ENCODE measurements at places on chromosomes 7 and 10.

DNA sequence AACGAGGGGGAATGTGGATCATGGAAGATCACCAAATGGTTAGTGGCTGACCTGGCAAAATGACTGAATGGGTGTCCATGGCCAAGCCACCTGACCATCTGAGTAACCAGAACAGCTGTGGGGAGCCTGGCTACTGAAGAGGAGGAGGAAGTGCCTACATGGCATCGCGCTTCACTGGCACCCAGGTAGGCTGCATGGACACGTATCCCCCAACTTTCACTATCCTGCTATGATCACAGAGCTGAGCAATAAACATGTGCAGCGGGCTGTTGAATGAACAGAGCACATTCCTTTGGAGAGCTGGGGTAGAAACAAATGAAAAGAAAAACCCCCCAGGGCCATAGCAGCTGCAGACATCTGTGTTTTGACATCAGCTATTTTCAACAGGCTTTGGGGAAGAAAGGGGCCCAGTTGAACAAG, 6.5 kb downstream of the AKR1B1 start:
- DNase-seq: no peak

GRCh38 chr7:142405122-142405765, 147.4 kb upstream of the PRSS58 start:
- no peak for DNase-seq

GRCh38 chr7:75808106-75808505, 5.5 kb downstream of the CCL24 start:
- no peak for DNase-seq

GRCh38 chr10:8513155-8514147, 459.0 kb downstream of the GATA3 start:
- DNase-seq: no peak

- no peak for DNase-seq
Measured at GRCh38 chr7:85462671-85463070, 275.8 kb upstream of the SEMA3D start.

GRCh38 chr7:27775782-27776181, 35.8 kb downstream of the TAX1BP1 start:
- DNase-seq: no peak

GRCh38 chr10:91528768-91529167, 104.1 kb downstream of the PPP1R3C start:
- DNase-seq: no peak

- DNase-seq: no peak
Measured at GRCh38 chr7:131861620-131862346, 305.4 kb upstream of the PODXL start.

GRCh38 chr7:41003611-41003940, 699.3 kb downstream of the INHBA start:
- no peak for DNase-seq

DNA sequence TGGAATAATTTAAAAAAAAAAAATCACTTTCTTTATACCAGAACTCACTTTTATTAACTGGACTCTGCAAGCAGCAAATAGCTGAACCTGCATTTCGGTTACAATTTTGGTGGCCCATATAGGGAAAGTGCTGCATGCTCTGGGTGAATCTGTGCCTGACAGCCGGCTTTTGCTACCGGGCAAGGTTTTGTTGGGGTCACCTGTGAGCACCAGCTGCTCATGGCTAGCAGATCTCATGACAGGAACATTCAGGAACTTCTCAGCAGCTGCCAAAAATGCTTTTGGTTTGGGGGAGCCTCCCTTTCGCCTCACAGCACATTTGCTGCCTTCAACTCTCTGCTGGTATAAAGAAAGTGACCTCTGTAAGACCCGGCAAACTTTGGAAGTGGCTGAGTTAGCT, 13.2 kb upstream of the CREB3L2 start:
- no peak for DNase-seq

DNA sequence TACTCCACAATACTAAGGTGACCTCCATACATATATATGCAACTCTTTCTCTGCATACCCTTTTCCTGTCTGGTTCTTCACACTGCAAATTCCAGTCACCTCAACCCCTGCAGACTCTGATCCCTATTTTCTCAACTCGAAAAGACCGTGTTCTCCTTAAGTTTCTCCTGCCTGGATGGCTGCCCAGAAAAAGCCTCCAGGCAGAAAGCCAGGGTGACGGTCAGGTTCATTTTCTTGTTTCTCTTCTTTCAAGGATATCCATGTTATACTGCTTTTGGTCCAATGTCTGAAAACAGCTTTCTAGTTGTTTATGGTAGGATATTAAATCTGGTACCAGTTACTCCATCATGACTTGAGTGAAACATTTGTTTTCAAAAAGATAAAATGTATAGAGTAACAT, 267.8 kb upstream of the MYO3A start:
- no peak for DNase-seq

DNA sequence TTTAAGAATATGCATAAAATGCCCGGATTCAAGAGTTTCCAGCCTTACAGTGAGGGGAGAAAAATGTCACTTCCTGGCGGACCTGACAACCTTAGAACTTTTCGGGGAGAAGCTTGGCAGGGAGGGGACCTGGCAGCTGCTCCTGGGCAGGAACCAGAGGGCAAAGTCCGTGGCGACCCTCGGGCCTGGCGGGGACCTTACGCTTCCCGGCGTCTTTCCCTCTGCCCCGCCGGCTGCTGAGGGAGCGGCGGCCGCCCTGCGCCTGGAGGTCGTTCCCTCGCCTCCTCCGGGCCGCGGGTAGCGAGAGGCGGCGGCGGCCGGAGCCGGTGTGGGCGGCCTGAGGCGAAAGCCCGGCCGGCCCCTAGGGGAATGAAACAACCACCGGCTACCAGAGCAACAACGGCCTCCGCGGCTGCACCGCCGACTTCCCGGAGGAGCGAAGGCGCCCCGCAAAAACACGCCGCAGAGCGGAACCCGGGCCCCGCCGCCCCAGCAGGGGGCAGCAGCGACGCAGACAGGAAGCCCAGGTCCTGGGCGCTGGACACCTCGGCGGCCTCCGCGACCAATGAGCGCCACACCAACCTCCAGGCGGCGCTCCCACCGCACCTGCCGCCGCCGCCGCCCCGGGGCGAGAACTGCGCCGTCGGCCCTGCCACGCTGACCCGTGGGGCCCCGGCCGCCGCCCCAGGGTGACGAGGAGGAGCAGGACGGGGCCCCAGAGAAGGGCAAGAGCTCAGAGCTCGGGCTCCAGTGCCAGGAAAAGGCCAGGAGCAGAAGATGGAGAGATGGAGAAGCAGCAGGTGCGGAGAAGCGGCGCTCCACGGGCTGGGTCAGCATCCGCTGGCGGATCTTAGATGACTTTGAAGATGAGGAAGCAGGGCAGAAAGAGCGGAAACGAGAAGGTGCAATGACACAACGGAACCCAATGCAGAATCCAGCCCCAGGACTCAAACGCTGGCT, 10.5 kb upstream of the ACSM6 start:
- DNase-seq: no peak

DNA sequence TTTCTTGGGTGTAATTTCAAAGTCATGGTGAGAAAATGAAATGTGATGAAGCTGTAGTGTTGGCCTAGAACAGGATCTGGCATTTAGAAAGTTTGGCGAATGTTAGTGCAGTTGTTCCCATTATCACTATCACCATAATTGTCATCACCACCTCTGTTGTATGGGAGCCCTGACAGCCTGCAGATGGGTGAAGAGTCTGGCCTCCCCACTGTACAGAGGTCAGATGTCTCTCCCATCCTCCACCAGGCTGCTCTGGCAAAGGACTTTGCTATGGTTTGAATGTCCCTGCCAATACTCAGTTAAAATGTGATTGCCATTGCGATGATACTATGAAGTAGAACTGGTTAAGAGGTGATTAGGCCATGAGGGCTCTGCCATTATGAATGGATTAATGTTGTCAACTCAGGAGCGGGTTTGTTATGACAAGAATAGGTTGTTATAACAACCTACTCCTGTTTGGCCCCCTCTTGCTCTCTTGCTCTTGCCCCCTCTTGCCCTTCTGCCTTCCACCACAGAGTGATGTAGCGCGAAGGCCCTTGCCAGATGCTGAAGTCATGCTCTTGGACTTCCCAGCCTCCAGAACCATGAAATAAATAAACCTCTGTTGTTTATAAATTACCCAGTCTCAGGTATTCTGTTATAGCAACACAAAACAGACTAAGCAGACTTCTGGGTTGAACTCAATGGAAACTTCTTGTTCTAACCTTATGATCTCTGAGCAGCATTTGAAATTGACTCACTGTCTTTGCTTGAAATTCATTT, 90.0 kb downstream of the GRK5 start:
- DNase-seq: no peak

GRCh38 chr7:25454562-25455041, 226.3 kb upstream of the NPVF start:
- no peak for DNase-seq

GRCh38 chr7:94913391-94913790, 6.0 kb downstream of the PPP1R9A start:
- DNase-seq: no peak

DNA sequence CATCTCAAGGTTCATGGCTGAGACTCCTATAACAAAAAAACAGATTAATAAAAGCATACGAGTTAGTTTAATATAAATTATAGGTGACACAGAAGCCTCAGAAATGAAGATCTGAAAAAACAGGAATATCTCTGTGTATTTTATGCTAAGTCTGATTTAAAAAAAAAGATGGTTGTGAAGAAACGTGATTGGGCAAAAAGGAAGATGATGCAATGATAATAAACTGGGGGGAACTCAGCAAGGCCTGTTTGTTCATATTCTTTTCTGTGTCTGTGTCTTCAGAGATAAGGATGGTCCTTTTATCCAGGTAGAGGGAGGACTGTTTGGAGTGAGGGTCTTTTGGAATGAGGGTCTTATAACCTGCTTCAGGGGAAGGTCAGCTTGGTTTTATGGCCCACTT, 25.9 kb downstream of the TAC1 start:
- DNase-seq: no peak

DNA sequence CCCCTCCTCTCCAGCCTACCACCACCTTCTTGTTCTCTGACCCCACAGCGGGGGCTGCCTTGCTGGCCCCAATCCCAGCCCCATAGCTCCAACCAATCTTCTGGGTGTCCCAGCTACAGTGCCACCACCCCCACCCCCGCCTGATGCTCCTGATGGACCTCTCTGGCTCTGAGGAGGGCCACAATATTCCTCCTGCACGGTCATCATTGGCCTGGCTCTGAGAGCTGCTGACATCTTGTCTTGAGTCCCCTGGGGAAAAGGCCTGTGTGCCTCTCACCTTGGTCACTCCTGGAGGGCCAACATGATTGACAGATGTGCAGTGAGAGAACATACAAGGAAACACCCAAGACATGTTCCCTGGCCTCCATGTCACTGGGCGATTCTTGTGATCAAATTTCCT, 7.6 kb downstream of the GDF2 start:
- no peak for DNase-seq

- DNase-seq: no peak
Measured at GRCh38 chr10:5615316-5615715, 51.1 kb downstream of the ASB13 start.

- DNase-seq: no peak
Measured at GRCh38 chr7:39300276-39300675, 265.9 kb upstream of the YAE1 start.

DNA sequence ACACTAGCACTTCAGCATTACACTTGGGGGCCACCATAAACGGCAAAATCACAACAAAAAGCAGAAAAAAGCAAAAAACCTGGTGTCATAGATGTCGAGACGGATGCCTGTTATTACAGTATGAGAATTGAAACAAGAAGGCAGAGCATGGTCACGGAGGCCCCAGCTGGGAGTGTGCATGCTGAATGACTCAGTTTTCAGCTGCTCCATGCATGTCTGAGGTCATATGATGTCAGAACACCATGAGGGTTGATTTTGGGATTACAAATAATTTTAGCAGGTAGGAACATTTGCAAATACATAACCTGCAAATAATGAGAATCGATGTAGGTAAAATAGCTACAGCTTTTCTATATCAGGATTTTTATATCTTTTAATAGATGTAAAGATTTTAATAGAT, 19.1 kb downstream of the ZMYND11 start:
- DNase-seq: no peak

DNA sequence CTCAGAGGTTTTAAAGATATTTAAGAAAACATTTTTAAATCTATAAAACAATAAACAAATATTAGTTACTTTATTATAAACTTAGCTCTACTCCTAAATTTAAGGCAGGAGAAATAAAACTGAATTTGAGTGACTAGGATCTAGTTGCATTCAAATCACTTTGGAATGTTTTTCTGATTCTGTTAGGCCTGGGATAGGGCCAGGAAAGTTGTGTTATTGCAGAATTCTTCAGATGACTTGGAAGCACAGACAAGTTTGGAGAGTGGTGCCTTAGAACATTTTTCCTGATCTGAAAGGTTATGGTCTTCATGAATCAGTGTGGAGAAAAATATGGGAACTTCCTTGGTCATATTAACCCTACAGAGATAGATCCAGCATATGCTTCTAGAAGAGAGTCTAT, 15.6 kb upstream of the SLC25A13 start:
- no peak for DNase-seq

DNA sequence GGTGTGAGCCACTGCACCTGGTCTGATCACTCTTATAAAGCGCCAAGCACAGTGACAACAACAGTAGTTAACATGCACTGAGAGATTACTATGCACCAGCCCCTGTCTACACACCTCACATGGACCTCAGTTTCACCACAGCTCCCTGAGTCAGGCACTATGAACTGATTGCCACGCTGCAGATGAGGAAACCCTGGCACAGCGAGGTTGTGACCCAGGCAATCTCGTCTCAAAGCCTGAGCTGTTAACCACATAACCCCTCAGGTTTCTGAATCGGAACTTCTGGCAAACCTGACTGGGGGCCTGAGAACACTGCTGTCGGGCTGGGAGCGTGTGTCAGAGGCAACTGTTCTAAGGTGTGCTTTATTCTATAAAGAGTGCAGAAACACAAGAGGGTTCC, 150.8 kb downstream of the RNF216 start:
- DNase-seq: no peak

- DNase-seq: no peak
Measured at GRCh38 chr7:140358412-140359051, 39.8 kb downstream of the SLC37A3 start.

GRCh38 chr10:132239126-132240031, 52.6 kb downstream of the DPYSL4 start:
- no peak for DNase-seq

DNA sequence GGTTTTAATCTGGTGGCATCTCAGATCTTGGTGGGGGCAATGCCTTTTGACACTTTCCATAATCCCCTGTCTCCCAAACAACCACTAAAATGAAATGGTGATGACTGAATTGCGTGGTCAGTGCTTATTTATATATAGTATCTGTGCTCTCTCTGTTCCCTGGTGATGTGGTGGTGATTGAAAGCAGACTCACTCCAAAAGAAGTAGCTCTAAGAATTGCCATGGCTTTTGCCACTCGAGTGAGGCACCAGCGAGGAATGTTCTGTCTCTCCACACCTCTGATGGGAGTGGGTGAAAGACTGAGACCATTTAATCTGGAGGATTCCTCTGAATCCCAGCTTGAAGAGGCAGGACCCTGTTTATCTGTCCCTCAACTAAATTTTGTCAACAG, 2.8 kb downstream of the DUSP5 start:
- DNase-seq: no peak

DNA sequence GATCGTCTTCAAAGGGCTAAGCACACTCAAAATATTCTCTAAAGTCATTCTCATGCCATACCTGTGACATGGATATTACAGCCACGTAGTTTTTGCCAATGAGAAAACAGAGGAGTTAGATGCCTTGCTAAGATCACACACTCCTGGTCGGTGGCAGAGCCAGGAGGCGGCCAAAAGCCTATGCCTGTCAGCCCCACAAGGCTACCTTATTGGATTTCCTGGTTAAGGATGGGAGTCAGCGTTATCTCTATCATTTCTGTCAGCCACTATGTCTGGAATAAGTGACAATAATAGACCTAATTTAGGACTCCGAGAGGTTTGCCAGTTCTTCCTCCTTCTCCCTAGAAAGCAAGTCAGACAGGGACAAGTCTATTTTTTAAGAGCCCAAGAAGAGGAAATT, 250.8 kb downstream of the TRIL start:
- no peak for DNase-seq

- DNase-seq: peak; percentile 34
Measured at GRCh38 chr10:98446661-98447221, at the start of gene HPS1. Gene HPS1, minus strand, starts transcription at chr10:98446935. Its CDS starts 3,695 bp downstream, at chr10:98443240.

Measured in GF-D8 (cell line).